ENCODE measurements at places on chromosomes 12 and 14.

DNA sequence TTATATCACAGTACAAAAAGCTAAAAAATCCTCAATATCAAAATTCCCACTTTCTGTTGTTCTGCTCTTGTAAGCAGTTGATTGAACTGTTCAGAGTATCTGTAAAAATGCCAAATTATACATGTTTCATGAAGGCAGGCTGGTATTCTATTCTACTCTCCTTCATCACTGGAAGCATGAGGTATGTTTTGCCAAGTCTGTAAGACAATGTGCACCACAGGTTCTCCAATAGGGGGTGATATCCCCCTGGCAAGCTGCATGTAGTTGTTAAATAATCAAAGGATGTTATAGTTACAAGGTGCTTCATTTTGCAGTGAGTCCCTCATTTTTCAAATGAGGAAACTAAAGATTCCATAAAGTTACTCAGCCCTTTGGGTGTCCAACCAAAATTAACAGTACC, 15.1 kb upstream of the NEK9 start:
- DNase-seq = no peak

- no peak for DNase-seq
Measured at GRCh38 chr14:27890259-27890658, 876.3 kb upstream of the FOXG1 start.

- no peak for DNase-seq
Measured at GRCh38 chr12:119758722-119759121, 90.8 kb downstream of the PRKAB1 start.

DNA sequence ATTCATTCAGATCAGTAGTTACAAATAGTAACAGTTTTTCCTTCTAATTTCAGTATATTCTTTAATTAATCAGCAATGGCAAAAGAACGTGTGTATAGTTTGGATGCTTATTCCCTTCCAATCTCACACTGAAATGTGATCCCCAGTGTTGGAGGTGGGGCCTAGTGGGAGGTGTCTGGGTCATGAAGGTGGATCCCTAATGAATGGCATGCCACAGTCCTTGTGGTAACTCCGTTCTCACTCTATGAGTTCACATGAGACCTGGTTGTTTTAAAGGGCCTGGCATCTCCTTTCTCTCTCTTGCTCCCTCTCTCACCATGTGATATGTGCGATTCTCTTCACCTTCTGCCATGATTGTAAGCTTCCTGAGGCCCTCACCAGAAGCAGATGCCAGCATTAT, 18.9 kb upstream of the SYNDIG1L start:
- no peak for DNase-seq

DNA sequence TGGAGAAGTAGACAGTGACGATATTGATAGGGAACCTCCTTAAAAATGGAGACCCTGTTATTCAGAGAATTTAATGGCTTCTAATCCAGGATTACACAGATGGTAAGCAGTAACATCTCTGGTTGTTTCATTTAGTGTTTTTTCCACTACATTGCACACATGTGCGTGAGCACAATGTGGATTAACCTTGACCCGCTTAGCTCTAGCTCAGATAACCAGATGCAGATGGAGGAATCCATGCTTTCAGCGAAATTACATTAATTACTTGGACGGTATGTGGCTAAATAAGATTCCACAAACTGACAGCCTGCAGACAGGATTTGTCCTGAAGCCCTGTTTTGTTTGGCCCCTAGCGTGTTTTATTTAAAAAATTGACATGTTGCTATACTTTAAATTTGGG, 378.4 kb downstream of the CCDC91 start:
- DNase-seq = no peak

DNA sequence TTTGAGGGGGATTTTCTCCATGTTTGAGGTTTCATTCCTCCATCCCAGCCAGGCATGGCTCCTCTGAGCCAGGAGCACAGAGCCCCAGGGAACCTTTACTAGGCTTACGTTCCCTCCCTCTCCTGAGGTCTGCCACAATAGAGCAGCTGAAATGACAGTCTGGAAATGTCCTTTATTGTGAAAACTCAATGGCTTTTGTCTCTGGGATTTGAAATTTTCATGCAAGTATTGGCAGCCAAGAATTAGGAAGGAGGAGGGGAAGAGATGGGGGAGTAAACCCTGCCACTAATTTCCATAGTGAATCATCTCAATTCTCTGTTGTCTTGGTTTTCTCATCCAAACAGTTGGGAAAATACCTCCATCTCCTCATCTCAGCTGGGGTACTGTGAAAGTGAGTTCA, 2.6 kb upstream of the PLEKHG3 start:
- DNase-seq = no peak

- no peak for DNase-seq
Measured at GRCh38 chr12:79143803-79144202, 279.2 kb downstream of the SYT1 start.

DNA sequence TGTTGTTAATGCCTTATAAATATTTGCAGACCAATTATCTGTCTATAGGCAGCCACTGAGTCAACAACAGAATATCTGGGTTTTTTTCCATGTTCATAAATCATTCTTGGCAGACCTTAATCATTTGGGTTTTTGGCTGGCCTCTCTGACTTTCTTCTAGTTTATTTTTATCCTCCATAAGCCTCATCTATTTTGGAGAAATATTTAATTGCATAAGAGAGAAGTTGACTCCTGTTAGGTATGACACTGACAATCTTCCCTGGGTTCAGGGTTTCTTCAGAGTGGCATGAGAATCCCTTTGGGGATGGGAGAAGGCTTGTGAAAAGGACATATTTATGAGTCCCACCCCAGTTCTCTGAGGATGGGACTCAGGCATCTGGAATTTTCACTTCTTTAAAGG, 299.8 kb downstream of the NRXN3 start:
- DNase-seq = no peak

- DNase-seq = no peak
Measured at GRCh38 chr12:52216100-52216499, 16.9 kb upstream of the KRT7 start.

- DNase-seq = no peak
Measured at GRCh38 chr14:69855180-69855832, 23.9 kb upstream of the SMOC1 start.

- DNase-seq = no peak
Measured at GRCh38 chr12:48767047-48767446, 21.8 kb downstream of the ADCY6 start.

GRCh38 chr14:62631176-62631575, 414.1 kb downstream of the KCNH5 start:
- DNase-seq = no peak

DNA sequence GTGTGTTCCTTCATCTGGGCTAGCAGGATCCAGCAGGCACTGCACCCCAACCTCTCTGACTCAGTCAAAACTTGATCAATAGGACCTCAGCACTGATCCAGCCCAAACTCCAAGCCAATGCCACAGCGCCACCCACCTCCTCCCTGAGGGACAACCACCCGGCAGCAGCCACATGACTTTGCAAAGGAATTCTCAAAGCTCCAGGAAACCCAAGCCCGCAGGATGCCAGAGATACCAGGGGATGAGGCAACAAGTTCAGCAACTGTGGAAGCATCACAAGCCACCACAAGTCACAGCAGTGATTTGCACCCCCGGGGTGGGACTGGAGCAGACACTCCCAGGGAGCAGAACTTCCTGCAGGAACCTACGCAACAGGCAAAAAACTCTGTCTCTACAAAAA, 37.3 kb downstream of the ACTN1 start:
- DNase-seq = no peak

DNA sequence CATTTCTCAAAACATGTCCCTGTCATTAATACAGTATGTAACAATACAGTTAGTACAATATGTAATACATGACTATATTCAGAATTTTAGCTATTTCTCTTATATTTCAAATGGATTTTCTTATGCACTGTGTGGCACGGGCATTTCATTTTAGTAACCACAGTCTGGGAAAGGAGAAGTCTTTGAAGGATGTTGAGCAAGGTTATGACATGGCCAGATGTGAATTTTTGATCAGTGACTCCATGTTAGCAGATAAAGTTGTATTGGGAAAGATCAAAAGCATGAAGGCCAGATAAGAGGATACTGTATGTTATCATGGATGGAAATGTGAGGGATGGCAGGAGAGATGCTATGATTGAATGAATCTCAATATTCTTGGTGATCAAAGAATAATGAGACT, 285.2 kb downstream of the NAV3 start:
- no peak for DNase-seq

GRCh38 chr12:12881151-12881909, 10.0 kb upstream of the GPRC5A start:
- no peak for DNase-seq

GRCh38 chr12:119914666-119915065, 37.5 kb upstream of the CIT start:
- no peak for DNase-seq

DNA sequence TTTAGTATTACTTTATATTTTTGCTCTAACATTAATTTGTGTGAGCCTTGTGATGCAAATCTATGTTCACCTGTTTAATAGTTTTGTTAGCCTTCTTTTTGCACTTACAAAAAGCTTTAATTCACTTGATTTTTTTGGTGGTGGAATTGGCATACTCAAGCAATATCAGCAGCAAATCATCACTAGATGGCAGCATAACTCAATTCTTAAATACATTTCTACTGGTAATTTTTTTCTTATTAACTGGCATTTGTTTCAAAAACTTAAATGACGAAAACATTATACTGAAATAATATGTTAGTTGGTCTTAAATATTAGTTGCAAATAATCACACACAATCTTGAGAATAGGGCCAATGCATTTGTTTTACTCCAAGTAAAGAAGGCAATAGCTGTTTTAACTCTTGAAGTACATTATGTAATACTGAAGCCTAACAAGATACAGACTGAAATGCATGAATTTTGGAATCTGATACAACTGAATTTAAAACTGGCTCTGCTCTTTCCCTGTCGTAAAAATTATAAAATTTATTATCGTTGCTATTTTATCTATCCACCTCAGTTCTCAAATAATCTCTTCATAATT, 151.5 kb downstream of the ATXN7L3B start:
- no peak for DNase-seq

DNA sequence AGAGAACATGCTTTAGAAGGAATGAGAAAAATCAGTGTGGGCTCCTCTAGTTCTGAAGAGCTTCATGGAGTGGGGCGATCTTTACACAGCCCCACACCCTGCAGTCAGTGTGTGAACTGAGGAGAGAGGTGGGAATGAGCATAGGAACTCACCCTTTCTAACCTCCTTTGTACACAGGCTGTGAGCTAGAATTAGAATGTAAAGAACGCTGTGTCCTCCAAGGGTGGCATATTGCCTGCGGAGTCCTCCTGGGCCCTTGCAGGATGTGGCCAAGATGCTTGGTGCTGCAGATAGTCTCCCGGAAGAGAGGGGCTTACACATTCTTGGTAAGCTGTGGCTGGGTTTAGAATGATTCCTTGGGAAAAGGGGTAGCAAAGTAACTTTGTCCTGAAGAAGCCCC, 43.9 kb downstream of the NINJ2 start:
- DNase-seq = no peak

DNA sequence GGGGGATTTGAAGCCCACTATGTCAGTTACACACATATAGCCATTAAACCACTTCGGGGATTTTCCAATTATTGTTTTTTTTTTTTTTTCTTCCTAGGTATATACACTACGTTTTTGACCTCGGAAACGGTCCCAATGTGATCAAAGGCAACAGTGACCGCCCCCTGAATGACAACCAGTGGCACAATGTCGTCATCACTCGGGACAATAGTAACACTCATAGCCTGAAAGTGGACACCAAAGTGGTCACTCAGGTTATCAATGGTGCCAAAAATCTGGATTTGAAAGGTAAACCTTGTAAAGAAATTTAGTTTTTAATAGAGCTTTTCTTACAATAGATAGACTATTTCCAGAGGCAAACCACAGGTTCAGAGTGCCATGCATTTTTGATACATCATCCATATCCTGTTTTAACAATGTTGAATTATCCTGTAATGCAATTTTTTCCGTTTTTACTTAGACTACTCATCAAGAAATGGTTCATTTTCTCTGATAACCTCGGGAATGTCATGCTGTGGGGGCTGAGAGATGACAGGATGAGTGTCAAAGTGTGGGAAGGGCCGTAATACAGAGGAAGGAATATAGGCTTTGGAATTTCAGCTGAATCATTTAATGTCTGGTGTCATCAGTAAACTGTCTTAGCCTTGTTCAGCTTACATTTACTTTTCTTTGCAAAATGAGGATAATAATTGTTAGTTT, 797.1 kb downstream of the NRXN3 start:
- no peak for DNase-seq

DNA sequence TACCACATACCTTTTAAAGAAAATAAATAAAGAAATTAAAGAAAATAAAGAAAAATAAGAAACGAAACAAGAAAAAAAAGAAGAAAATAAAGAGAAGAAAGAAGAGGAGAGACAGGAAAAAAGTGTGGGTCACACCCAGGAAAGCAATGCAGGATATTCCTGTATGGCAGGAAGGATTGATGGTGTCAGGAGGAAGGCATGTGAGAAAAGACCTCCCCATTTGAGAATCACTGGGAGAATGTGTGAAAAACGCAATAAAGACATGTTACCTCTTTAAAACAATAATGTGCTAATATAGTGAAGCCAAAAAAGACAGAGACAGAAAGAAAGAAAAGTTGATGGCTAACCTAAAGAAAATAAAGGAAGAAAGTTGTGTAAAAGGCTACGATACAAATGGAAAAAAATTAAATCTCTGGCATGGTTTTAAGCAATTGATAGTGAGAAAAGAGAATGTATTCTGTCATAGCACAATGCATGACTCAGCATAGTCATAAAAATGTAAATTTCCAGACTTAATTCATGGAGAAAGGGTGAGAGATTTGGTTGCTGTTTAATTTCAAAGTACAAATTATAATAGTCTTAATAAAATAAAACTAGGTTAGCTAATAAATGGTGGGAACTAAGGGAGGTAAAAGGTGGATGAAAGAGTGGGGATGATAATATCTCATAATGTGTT, 24.3 kb upstream of the FOXG1 start:
- DNase-seq = no peak

- no peak for DNase-seq
Measured at GRCh38 chr12:88035907-88036289, 6.7 kb upstream of the C12orf50 start.

DNA sequence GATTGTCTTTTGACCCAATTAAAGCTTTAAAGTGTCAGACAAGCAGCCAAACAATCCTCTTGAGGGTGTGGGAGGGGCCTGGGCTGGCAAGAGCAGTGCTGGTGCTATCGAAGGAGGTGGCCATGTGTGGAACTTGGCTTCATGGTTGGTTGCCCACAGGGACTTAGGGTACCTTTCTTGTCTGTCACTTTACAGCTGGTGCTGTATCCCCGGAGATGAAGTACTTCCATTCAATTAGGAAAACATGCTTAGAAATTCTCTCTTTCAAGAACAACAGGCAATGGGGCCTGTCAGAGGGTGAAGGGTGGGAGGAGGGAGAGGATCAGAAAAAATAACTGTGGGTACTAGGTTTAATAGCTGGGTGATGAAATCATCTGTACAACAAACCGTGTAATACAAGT, 86.5 kb downstream of the DAAM1 start:
- no peak for DNase-seq

GRCh38 chr14:105385698-105386365, 12.5 kb upstream of the TEX22 start:
- DNase-seq = no peak

- DNase-seq = no peak
Measured at GRCh38 chr12:116628989-116629388, 69.8 kb downstream of the MAP1LC3B2 start.

Measured in stimulated activated CD4-positive, alpha-beta T cell treated with anti-CD3 and anti-CD28 coated beads, Interleukin-1b, Interleukin-23, amount 100 ng/mL, for 1 hour (primary cell).